ENCODE measurements at places on chromosomes 7 and 10. TPM values are rescaled to one million over a fixed set of nuclear protein-coding genes. Genes with fewer than 3 reads are reported as not detected.

GRCh38 chr7:34354011-34354410 lies 304.0 kb upstream of the NPSR1 start:
- DNase-seq, result no peak

- DNase-seq, result no peak
These were observed 1013.1 kb downstream of the KCNMA1 start for GRCh38 chr10:76624470-76624869.

DNA sequence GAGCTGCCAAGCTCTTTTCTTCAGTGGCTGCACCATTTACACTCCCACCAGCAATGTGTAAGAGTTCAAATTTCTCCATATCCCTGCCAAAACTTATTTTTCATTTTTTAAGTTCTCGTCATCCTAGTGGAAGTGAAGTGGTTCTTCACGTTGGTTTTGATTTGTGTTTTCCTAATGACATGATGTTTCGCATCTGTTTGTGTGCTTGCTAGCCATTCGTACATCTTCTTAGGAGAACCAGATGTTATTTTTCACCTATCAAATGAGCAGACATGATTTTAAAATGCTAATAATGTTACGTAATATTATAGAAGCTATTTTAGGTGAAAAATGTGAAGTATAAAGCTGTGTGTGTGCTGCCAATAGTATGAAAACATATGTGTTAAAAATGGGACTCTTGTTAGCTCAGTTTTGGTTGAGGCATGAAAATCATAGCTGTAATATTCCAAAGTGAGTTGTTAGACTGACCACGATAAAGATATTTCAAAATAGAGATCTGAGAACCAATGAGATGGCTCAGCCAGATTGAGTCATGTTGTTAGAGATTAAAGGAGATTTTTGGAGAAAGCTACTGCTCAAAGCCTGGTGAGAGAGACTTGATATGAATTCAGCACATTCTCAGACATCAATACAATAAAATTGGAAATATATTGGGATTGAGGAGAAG lies 25.9 kb upstream of the GALNT11 start:
- DNase-seq, result peak; percentile 52

DNA sequence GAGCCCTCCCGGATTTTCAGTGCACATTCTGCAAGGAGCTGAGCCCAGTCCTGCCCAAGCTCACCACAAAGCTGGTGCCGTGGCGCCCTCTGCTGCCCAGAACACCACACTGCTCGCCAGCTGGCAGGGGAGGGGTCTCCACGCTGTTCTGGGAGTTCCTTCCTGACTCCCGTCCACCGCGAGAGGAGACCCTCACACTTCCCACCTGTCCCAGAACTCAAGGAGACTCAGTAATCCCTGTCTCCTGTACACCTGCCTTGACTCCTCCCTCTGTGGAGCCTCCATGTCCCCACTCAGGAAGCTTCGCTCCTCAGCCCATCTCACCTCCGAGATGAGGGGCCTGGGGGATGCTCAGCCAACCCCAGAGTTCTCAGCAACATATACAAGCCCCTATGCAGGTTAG lies 11.3 kb downstream of the C10orf105 start:
- DNase-seq, result peak; percentile 24

GRCh38 chr7:141754939-141755338 lies 9.0 kb upstream of the TAS2R3 start:
- DNase-seq, result peak; percentile 9

- peak; percentile 46 for DNase-seq
These were observed 199.7 kb upstream of the PITRM1 start for GRCh38 chr10:3372281-3372680.

- no peak for DNase-seq
These were observed 29.6 kb downstream of the CAV1 start for GRCh38 chr7:116554436-116554835.

DNA sequence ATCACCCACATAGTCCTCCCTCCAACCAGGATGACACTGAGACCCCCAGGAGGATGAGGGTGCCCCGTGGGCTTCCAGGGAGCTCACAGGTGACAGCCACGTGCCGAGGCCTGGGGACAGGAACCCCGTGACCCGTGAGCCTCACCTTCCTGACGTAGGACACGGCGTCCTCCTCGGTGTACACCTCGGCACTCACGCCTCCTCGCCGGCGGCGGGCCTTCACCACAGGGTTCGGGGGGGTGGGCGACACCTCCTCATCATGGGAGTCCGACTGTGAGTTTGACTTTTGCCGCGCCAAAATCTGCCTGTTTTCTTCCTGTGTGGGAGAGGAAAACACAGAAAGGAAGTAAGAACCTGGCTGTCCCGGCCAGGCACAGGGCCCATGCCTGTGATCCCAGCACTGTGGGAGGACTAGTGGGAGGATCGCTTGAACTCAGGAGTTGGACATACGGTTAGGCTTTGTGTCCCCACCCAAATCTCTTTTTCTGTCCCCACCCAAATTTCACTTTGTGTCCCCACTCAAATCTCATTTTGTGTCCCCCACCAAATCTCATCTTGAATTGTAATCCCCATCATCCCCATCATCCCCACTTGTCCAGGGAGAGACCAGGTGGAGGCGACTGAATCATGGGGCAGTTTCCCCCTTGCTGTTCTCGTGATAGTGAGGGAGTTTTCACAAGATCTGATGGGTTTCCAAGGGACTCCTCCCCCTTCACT lies 45.9 kb upstream of the DNAAF5 start:
- DNase-seq, result no peak

GRCh38 chr7:22952306-22953015 lies 61.5 kb downstream of the HYCC1 start:
- DNase-seq, result no peak

- DNase-seq, result no peak
These were observed 158.3 kb downstream of the FRMD4A start for GRCh38 chr10:14172336-14172950.

GRCh38 chr10:72251635-72252034 lies 22.1 kb upstream of the DDIT4 start:
- DNase-seq, result no peak

GRCh38 chr7:101828301-101829020 lies 11.0 kb downstream of the CUX1 start:
- no peak for DNase-seq

- DNase-seq, result no peak
These were observed 22.5 kb upstream of the TRIL start for GRCh38 chr7:28980451-28981160.

DNA sequence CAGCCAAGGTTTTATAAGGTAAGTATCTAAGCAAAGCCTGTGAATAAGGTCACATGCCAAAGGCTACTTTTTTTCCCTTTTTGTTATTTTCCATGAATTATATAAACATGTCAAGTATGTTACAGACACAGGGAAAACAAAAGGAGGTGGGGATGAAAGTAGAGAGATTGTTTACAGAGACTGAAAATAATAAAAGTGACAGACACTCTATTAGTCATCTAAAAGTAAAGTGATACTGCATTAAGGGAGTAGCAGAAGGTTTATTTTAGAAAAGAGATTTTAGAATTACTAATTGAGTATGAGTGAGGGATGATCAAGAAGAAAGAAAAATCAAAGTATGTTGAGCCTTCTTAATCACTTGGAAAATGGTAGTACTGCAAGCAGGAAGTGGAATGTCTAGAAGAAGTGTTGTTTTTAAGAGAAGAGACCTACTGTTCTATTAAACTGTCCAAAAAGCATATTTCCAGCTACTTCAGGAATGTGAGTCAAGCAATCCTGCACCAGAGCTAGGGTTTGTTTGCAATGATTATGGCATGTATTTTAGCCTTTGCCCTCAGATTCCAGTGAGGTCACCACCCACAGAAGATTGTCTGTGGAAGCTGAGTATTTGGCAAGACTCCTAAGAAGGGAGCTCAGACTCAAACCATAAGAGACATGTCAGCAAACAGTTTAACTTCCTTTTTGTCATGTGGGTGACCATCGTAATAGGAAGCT lies 177.9 kb upstream of the PLXDC2 start:
- peak; percentile 99 for DNase-seq

- DNase-seq, result no peak
These were observed 22.7 kb upstream of the ZCCHC24 start for GRCh38 chr10:79468015-79468560.

ADAM22 gene
- total RNA-seq, result 1.3 TPM

NPC1L1 gene
- not detected for total RNA-seq

FRMPD2 gene
- under 0.01 TPM for total RNA-seq

CRHR2 gene
- not detected for total RNA-seq

CD36 gene
- 4.3 TPM for total RNA-seq

MYL10 gene
- not detected for total RNA-seq

SLC26A4 gene
- total RNA-seq, result under 0.01 TPM

Measured in fibroblast of villous mesenchyme (primary cell).